Lung (tissue), 17 donors: ENCODE measurements at places on chromosomes 3 and 15. TPM values are rescaled to one million over a fixed set of nuclear protein-coding genes. Genes with fewer than 3 reads are reported as not detected.

- DNase-seq = no peak
These were observed 33.9 kb upstream of the MRPS22 start for GRCh38 chr3:139309880-139310279.

GRCh38 chr15:27601239-27601960 is 497.7 kb downstream of the OCA2 start:
- peak; percentile 87 for DNase-seq

The MKRN3 gene
- total RNA-seq = not detected

The PLA2G4D gene
- 0.15 TPM for total RNA-seq

- no peak for DNase-seq
These were observed 3.2 kb downstream of the CD276 start for GRCh38 chr15:73687351-73687750.

The ZNF662 gene
- 8.7 TPM for total RNA-seq

GRCh38 chr3:190696777-190697501 is 165.6 kb downstream of the GMNC start:
- peak; percentile 71 for DNase-seq

DNA sequence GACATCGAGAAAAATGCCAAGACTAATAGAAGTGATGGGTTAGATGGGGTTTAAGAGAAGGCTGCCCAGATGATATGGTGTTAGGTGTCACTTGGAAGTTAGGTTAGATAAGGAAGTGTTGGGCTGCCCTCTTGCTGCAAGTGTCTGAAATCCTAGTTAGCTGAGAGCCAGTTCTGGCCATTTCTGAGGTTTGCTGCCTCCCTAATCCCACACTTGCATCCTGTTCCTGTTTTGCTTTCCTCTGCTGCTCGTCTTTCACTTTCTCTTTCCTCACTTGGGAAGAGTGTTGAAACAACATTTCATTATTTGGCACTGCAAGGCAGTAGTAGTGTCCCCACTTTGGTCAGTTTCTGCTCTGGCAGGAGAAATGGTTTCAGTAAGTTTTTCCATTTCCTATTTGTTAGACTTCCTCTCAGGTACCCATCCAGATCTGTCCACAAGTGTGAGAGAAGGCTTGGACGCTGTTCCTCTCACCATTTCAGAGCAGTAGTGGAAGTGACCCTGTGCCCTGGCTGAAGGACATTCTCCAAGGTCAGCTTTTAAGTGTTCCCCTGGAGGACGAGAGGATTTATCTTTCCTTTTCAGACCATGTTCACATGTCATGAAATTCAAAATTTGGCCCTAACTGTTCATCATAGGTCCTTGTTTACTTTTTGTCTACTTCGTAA is 93.3 kb downstream of the ADAMTSL3 start:
- peak; percentile 59 for DNase-seq

DNA sequence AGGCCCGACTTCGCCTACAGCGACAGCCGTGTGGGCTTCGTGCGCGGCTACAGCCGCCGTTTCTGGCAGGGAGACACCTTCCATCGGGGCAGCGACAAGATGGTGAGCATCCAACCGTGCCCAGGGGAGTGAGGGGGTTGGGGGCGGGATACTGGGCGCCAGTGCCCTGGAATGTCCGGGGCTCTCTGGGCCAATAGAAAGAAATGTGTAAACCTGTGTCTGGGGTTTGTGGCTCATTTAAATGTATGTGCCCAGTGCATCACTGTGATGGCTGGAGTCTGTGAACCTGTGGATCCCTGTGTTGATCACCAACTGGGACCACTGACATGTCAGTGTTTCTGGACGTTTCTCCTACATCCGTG is 423 bp downstream of the CHAC1 start:
- DNase-seq = no peak

The LSMEM2 gene
- total RNA-seq = not detected

The EFL1 gene
- 22.9 TPM for total RNA-seq

DNA sequence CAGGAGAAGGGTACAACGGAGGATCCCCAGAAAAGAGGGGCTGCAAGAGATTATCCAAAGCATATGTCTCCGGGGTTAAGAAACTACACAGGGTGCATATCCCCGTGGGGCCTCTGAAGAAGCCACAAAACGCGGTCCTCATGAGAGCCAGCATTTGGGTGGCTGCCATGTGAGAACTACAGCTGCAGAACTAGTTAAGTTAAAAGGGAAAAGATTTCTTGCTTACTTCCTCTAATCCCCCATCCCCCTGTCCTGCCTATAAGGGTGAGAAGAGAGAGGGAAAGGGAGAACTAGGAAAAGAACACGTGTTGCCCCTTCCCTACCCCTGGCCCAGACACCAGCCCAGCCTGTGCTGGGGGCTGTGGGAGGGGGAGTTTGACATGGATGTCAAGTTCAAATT is 70.4 kb upstream of the PCSK6 start:
- peak; percentile 59 for DNase-seq

DNA sequence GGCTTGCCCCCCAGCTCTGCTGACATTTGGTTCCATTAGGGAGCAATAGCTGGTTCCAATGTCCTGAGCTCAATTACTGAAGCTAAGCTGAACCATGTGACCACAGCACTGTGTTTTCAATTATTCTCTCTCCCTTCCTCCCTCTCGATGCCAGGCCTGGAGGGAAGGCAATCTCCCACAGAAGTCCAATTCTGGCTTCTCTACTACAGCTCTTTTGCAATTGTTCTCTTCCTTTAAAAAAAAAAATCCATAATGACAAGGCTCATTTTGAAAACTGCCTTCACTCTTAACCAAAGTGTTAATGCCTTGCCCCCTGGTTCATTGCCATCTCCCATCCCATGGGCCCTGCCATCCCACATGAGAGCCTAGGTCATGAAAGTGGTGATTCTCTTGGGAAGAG is 24.8 kb downstream of the IL16 start:
- DNase-seq = no peak

The ZPLD1 gene
- not detected for total RNA-seq

- peak; percentile 51 for DNase-seq
These were observed 162.5 kb upstream of the CHRNA7 start for GRCh38 chr15:31867536-31868442.

DNA sequence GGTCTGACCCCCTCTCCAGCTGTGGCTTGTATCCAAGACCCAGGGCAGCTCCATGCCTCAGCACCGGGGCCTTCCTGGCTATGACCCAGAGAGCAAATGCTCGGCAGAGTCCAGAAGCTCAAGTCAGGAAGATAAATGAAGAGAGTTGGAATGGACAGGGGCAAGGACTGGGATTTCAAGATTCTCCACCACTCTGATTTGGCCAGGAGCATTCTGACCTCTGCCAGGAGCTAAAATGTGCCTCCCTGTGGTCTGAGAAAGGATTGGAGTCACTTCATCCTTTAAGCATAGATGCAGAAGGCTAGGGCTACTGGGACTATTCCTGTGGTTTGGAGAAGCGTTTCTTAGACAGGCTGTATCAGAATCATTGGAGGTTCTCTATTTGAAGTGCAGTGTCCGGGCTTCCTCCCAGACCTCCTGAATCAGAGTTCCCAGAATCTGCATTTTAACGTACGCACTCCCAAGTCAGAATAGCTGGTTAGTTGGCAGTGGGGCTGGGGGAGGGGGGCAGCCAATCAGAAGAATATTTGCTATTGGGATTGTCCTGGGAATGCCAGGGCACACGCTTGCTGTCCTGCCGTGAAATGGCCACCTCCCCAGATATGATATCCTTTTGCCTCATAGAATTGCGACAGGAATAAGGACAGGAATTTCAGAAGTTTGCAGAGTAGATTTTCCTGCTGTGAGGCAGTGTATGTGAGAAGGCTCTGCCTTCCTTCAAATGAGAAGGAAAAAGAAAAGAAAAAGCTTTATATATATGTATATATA is 57.4 kb downstream of the HRH1 start:
- no peak for DNase-seq

- DNase-seq = peak; percentile 84
These were observed 256.2 kb downstream of the ZNF621 start for GRCh38 chr3:40780925-40781406.
